Tibial nerve (tissue), 4 donors: ENCODE measurements at places on chromosomes 12 and 14. TPM values are rescaled to one million over a fixed set of nuclear protein-coding genes. Genes with fewer than 3 reads are reported as not detected.

The KLHDC2 gene
- total RNA-seq, result 38.4 TPM

The PLXNC1 gene
- 9.6 TPM for total RNA-seq

The INSM2 gene
- not detected for total RNA-seq

The BATF gene
- total RNA-seq, result 3.8 TPM

The GPRC5A gene
- total RNA-seq, result 2.2 TPM

The TAS2R20 gene
- total RNA-seq, result 5.5 TPM

GRCh38 chr12:50275556-50275955 is 7.8 kb downstream of the LIMA1 start:
- DNase-seq, result no peak
- H3K27ac ChIP-seq, result peak overlapping the region; percentile 66
- no peaks in the 10 kb centered on the region for H3K4me1 ChIP-seq
- H3K36me3 ChIP-seq, result no peaks in the 10 kb centered on the region
- H3K4me3 ChIP-seq, result no peak overlapping the region
- H3K27me3 ChIP-seq, result no peaks in the 10 kb centered on the region

- no peak for DNase-seq
- H3K4me1 ChIP-seq, result no peaks in the 10 kb centered on the region
- H3K27me3 ChIP-seq, result no peaks in the 10 kb centered on the region
- H3K4me3 ChIP-seq, result no peak overlapping the region
- H3K27ac ChIP-seq, result no peak overlapping the region
These were observed 398.5 kb downstream of the FSCB start for GRCh38 chr14:44108601-44109000.

DNA sequence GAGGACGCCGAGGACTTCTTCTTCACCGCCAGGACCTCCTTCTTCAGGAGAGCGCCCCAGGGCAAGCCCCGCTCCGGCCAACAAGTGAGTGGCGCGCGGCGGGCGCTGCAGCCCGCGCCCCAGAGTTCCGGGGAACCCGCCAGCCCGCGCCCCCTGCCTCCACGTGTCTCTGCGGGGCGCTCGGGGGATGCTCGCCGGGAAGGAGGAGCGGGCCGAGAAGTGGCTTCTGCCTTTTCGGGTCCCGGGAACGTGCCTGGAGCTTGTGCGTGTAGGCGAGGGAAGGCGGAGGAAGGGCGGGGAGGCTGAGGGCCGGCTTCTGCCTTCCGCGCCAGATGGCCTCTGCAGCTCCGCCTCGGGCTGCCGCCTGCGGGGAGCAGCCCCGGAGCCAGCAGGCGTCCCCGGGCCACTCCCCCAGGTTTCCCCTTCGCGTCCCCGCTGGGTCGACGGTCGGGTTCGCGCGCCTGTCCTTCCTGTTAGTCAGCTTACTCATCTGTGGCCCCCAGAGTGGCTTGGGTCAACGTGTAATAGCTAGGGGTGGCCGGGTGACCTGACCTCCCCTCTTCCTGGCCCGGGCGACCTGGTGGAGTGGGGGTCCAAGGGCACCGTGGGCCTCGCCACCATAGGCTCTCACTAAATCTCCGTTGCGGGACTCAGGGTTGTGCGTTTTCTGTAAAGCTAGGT is 505 bp downstream of the RASSF3 start:
- H3K36me3 ChIP-seq, result no peaks in the 10 kb centered on the region
- peak overlapping the region; percentile 88 for H3K27ac ChIP-seq
- no peaks in the 10 kb centered on the region for H3K27me3 ChIP-seq
- DNase-seq, result no peak
- H3K4me3 ChIP-seq, result peak overlapping the region; percentile 87

DNA sequence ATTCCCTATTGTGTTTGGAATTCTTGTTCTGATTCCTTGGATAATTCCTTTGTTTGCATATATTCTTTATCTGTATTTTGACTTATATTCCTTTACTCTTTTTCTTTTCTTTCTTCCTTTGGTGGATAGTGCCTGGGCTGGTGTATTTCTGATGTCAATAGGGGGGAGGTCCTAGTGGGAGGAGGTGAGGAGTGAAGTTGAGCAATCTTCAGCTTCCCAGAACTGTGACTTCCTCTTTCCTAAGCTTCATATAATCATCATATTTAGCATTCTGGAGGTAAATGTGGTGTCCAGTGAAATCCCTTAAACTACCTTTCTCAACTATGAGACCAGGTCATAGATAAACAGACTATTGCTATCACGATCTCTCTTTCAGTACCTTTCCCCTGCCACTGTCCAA is 29.6 kb upstream of the TBPL2 start:
- DNase-seq, result no peak
- no peaks in the 10 kb centered on the region for H3K36me3 ChIP-seq
- H3K27ac ChIP-seq, result no peak overlapping the region
- H3K27me3 ChIP-seq, result no peaks in the 10 kb centered on the region
- no peak overlapping the region for H3K4me3 ChIP-seq

- H3K4me1 ChIP-seq, result no peaks in the 10 kb centered on the region
- no peak overlapping the region for H3K27ac ChIP-seq
- H3K36me3 ChIP-seq, result no peaks in the 10 kb centered on the region
- no peak for DNase-seq
- H3K4me3 ChIP-seq, result no peak overlapping the region
These were observed 338.7 kb downstream of the SLC16A7 start for GRCh38 chr12:59934486-59934885.

GRCh38 chr12:94973221-94973620 is 30.3 kb downstream of the NDUFA12 start:
- no peaks in the 10 kb centered on the region for H3K27me3 ChIP-seq
- DNase-seq, result no peak
- no peak overlapping the region for H3K27ac ChIP-seq
- peaks cover 30% of the 10 kb centered on the region for H3K36me3 ChIP-seq

DNA sequence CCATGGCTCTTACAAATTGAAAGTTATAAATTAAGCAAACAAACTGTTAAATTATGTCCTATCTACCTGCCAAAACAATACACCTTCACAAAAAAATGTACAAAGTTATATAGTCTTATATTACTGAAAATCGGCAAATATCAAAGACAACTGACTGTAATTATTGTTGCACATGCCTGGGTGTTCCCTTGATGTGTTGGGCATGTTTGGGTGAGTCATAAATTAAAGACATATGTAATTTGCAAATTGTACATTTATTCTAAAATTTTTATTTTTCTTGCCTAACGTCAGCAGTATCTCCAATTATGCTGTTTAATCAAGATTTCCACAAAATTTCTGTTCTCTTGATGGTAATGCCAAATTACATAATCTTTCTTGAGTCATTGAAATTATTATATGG is 22.0 kb upstream of the SEL1L start:
- no peaks in the 10 kb centered on the region for H3K36me3 ChIP-seq
- H3K4me1 ChIP-seq, result no peaks in the 10 kb centered on the region
- no peak for DNase-seq
- H3K27ac ChIP-seq, result no peak overlapping the region
- no peak overlapping the region for H3K4me3 ChIP-seq
- no peaks in the 10 kb centered on the region for H3K27me3 ChIP-seq

- H3K27me3 ChIP-seq, result no peaks in the 10 kb centered on the region
- H3K27ac ChIP-seq, result no peak overlapping the region
- H3K4me3 ChIP-seq, result no peak overlapping the region
- H3K4me1 ChIP-seq, result peaks cover 7% of the 10 kb centered on the region
- H3K36me3 ChIP-seq, result no peaks in the 10 kb centered on the region
These were observed 23.2 kb upstream of the RAP1B start for GRCh38 chr12:68587448-68587873.
